ENCODE measurements at places on chromosomes 12 and 14. TPM values are rescaled to one million over a fixed set of nuclear protein-coding genes. Genes with fewer than 3 reads are reported as not detected.

Gene AQP2
- total RNA-seq: not detected

Gene ERG28
- 12.8 TPM for total RNA-seq

Gene CLEC1B
- total RNA-seq: not detected

Gene GOLGA3
- 84.1 TPM for total RNA-seq

Gene LRRIQ1
- 0.56 TPM for total RNA-seq

Gene KRT3
- total RNA-seq: not detected

Gene MNAT1
- total RNA-seq: 71.7 TPM

Gene AMDHD1
- 0.33 TPM for total RNA-seq

Gene PFDN5
- 316 TPM for total RNA-seq

Gene CCDC88C
- 10.2 TPM for total RNA-seq

Gene CLEC7A
- total RNA-seq: 8.5 TPM

Gene C12orf50
- 0.78 TPM for total RNA-seq

Data from dorsolateral prefrontal cortex (tissue), 122 donors.